ENCODE measurements at places on chromosomes 1 and 21.

- DNase-seq = no peak
Measured at GRCh38 chr1:171740356-171740863, 1.5 kb downstream of the VAMP4 start.

DNA sequence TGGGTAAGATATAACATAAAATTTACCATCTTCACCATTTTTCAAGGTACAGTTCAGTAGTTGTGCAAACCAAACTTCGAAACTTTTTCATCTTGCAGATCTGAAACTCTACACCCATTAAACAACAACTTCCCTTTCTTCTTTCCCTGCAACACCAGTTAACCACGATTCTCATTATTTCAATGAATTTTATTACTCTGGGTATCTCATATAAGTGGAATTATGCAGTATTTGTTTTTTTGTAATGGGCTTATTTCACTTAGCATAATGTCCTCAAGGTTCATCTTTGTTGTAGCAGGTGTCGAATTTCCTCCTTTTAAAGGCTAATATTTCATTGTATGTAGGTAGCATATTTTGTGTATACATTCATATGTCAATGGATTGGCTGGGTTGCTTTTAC is 146.1 kb downstream of the SPATA46 start:
- DNase-seq = no peak

- DNase-seq = no peak
Measured at GRCh38 chr1:160428053-160428452, 27.7 kb downstream of the VANGL2 start.

- no peak for DNase-seq
Measured at GRCh38 chr1:92301021-92301420, 2.2 kb downstream of the RPAP2 start.

DNA sequence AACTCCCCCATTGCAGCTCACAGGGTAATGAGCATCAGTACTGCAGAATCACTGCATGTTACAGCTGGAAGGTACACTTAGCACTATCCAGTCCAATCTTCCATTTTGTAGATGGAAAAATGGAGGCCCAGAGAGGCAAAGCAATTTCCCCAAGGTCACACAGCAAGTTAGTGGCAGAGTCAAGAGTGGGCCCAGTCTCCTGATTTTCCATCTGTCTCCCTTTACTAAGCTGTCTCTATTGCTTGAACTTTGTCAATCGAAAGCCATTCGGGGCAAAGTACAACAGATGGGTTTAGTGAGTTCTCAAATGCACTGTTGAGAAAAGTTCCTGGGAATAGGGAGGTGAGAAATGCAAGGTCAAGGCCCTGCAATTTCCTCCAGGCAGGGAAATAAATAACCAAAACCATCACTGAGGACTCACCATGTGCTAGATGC is 50.4 kb upstream of the IFFO2 start:
- DNase-seq = no peak

DNA sequence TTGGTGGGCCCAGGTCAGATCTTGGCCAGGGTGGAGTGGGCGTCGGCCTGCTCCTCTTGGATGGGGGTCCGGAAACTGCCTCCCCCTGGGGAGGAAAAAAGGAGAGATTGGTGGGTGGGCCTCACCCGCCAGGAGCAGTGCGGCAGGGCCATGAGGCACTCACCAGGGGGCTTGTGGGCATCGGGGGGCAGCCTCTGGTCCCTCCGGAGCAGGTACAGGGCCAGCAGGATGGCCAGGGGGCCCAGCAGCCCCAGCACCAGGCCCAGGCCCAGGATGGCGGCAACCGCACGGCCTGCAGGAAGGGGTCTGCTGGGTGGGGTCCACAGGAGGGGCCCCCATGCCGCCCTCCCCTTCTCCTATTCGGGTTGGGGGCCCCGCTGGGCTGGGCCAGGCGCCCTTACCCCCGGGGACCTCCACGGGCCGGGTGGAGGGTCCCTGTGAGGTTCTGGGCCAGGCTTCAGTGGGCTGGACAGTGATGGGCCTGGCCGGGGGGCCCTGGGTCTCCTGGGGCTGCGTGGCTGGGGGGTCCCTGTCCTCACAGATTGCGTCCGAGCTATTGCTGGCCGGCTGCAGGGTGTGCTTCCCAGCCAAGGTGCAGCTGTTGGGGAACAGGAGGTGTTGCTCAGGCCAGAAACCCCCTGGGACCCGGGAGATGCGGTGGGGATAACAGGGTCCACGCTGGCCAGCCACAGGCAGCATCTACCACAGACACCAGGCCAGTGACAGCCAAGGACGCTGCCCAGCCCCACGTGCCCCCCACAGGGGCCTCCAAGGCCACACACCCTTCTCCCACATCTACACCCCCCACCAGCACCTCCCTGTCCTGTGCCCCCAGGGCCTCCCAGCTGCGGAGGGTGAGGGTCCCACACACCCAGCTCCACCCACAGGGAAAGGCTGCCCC is 2.2 kb downstream of the TNFRSF4 start:
- no peak for DNase-seq

DNA sequence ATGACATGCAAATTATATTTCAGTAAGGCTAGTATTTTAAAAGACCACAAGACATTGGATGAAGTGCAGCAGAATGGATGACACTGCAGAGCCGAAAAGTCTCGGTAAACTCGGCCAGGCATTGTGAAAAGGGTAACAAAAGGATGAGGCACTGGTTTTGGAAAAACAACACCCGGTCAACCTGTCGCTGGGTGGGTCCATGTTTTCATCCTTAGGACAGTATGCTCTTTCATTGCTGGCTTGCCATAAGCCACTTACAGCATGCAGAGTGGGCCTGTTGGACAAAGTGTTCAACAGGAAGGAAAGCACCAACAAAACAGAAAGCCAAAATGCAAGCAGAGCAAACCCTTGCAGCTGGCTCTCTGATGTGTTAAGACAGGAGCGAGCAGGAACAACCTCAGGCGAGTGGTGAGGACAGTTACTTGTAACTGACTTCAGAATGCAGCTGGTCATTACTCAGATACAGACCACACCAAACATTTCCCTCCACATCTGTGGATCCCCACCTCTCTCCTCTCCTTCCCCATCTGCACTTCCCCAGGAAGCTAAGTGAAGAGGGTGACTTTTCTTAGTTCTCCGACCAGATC is 2.9 kb upstream of the RCAN1 start:
- DNase-seq = no peak

GRCh38 chr1:223479261-223479660 is 86.0 kb downstream of the CCDC185 start:
- no peak for DNase-seq

GRCh38 chr21:15841856-15842564 is 112.2 kb downstream of the USP25 start:
- DNase-seq = no peak

GRCh38 chr1:160101037-160101716 is 2.8 kb upstream of the IGSF8 start:
- DNase-seq = peak; percentile 89

DNA sequence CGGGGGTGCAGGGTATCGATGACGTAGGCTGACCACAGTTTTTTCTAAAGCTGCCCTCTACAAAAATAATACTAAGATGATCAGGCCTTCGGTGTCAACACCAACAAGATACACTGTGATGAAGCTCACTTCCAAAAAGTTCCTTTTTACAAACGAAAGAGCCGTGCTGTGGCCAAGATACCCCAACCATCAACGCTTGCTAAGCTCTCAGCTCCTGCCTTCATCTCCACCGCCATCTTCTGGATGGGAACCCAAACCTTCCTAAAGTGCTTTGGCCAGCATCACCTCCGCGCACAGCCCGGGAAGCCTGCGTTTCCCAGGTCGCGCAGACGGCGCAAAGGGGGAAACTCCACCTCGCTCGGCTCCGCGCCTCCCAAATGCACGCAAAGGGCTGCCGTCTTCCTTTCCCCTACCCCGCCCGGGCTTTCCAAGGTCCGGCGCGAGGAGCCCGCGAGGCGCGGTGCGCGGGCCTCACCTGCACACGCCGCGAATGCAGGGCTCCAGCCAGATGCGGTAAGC is 541 bp downstream of the USP48 start:
- no peak for DNase-seq

- DNase-seq = no peak
Measured at GRCh38 chr1:44609412-44609767, 64.9 kb downstream of the TMEM53 start.

DNA sequence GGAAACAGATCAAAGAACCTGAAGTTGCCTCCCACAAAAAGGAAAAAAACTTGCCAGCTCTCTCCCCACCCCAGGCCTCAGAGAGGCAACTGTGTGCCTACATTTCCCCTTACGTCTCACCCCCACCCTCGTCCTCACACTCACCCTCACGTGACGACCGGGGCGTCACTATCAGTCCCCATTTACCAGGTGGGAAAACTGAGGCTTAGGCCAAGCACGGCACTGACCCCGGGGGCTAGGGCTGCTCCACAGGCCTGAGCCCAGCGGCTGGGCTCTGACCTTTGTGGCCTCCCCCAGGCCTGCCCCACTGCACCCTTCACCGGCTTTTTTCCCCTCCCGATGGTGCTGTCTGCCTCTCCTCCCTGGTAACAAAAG is 51.5 kb upstream of the RUNX3 start:
- no peak for DNase-seq

- no peak for DNase-seq
Measured at GRCh38 chr1:12436817-12437599, 181.0 kb downstream of the DHRS3 start.

DNA sequence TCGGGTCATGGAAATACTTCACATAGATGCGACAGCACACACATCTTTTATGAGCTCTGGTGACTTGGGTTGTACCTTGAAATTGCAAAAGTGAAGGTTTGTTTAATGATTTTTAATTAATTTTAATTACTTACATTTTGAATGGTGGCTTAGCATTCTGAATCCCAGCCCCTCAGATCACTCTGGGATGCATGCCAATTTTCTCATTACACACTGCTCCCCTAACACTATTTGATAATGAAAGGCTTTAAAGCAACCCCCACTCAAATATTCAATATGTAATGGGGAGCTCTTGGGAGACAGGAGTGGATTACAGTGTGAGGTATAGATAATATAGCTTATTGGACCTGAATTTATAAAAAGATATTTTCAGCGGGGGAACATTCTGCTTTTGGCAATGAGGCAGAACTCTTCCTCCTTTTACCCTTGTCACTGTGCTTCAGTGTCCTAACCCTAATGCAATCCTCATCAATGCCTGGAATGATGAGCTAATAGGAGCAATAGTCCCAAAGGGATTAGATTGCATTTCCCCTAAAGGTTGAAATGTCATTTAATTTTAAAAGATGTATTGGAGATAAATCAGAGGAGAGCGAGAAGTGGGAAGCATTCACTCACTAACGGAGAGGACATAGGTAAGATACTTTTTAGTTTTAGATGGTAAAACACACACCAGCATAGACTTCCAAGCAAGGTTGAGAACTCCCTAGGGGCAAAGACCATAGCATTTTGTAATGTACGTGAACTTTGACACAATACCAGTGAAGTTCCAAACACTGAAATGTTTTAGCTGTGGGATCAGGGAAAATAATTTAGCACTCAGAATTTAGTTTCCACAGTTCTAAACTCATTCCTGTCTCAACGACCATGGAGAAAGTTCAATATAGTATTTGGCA is 384.1 kb upstream of the PLXNA2 start:
- DNase-seq = no peak

GRCh38 chr1:40030528-40031135 is 9.9 kb upstream of the CAP1 start:
- no peak for DNase-seq

DNA sequence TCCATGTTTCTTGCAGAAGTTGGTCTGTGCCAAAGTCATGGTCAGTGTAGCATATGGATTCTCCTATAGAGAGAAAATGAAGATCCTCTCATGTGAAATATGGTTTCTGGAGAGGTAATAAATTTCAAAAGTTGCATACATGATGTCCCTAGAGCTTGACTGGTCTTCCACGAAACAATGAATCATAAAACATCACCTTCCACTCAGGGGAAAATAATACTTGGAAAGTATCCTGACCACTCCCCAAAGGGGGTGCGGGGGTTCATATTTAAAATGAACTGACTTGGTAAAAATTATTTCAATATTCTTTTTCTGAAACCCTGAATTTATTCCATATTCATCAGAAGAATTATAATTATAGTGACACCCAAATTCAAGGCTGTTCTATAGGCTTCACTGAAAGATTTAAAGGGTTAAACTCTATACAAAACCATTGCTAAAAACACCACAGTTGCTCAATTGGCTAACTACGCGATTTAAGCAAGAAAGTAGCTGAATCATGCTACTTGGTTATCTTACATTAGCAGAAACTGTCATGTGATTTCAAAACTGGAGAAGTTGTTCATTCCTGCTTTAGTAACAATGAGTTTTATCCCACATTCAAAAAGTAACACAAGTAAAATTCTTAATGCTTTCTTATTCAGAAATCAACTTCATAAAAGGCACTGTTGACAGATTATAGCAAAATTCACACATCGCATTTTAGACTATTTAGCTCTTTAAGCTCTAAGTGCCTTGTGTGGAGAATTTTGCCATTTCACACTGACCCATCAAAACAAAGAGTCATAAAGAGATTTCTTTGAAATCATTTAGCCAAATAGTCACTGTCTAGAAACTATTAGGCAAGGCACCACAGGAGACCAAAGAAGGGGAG is 5.3 kb downstream of the CREG1 start:
- DNase-seq = no peak

DNA sequence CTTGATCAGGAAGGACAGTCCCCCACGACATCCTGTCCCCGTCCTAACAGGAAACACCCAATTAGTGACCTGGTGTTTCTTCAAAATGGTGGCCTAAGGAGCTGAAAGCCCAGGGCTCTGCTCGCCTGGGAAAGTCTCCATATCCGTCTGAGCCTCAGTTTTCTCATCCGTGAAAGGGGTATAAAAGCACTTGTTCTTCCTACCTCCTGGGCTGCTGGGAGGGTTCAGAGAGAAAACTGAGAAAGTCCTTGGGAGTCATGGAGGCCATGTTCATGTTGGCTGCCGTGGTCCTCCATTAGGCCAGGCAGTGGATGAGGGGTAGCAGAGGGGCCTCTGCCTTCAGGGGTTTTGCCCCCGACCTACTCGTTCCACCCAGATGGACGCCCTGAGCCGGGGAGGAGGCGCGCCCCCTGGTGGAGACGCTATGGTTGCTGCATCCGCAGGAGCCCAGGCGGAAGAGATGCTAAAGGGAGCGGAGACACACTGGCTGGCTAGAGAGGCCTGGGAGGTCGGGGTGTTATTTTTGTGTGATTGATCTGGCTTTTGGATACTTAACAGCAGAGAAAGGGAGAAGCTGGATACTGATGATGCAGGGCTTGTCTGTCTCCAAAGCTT is 113.5 kb downstream of the PRDM2 start:
- DNase-seq = no peak

DNA sequence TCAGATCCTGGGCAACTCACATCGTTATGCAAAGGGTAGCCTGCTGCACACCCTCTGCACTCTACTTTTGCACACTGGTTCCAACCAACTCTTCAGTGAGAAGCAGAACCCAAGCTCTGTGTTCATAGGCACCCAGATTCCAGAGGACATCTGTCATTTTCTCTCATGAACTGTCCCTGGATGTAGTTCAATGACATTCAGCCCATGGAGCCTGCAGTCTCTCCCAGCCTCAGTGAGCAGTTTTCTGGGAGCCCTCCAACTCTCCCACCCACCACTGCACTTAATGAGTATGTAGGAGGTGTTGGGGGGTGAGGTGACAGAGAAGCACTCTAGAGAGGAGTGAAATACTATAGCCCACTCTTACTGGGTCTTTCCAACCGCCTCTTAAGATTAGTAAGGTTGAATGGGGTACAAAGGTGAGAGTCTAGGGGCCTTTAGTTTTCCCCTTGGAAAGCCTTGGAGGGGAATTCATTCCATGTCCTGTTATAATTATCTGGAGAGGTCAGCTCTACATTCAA is 58.1 kb upstream of the APOBEC4 start:
- DNase-seq = no peak

- no peak for DNase-seq
Measured at GRCh38 chr1:40884055-40884795, 22.1 kb upstream of the CITED4 start.

GRCh38 chr21:38488640-38489270 is 9.5 kb downstream of the ERG start:
- DNase-seq = no peak
